ENCODE measurements at places on chromosomes 3 and 15.

DNA sequence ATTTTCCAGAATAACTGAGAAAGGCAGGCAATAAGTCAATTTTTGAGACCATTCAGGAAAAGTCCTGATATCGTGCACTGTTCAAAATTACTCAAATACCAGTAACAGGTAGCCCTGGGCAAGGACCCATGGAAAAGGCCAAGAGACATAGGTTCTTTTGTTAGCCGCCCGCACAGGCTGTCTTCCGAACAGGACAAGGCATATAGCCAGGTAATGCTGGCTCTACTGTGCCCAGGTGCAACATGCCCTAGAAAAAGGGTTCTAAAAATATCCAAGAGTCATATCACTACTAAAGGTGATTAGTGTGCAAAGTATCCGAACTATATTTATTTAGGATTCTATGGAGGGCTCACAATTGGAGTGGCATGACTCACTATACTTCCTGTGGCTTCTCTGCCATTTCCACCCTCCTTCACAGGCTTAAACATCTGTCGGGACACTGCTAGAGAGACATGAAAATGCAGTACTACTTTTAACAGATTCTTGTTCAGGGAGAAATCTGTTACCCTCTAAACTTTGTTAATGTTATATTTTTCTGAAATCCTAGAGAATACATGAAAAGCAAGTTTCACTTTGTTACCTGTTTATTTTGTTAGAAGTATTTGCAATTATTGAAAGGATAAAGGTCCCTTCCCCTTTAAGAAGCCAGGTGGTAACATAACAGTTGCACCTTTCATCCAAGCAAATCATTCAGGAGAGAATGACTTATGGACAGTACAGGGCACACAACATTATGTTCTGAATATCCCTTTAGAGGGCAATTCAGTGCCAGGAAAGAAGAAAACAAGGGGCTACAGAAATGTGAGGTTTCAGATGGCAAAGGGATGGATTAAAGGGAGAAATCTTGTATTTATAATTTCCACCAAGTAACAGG lies 293.3 kb upstream of the THBS1 start:
- DNase-seq: no peak

DNA sequence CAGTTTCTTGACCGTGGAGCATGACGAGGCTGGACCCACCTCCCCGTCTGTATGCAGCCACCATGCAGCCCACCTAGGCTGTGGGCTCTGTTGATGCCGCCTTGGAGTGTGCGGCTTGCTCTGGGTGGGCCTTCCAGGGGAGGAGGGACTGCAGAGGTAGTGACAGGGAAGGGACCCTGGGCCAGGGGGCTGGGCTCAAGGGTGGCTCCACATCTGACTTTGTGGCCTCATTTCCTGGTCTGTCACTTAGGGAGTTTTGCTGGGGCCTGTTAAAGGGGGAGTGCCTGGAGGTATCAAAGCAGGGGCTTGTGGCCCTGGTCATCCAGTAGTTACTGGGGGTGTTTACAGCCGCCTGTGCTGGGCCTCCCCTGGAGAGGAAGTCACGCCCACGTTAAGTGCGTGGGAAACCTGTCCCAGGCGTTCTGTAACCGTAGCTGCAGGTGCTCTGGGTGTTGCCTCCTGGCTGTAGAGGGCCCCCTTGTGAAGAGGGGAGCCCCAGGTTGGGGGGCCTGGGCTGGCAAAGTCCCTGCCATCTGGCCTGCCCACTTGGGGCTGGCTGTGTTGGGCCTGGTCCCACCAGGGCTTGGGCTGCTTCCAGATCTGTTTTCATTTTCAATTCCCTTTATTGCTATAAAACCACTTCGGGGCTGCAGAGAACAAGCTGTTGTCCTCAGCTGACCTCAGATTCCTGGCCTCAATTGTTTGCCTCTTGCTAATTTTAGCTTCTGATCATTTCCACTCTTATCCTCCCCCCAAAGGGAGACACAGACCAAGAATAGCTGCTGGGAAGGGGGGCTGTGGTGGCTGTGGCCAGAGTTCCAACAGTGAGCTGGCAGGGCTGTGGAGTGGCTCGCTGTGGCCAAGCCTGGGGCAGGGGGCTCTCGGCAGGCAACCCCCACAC lies 26.5 kb downstream of the KLF13 start:
- DNase-seq: no peak

DNA sequence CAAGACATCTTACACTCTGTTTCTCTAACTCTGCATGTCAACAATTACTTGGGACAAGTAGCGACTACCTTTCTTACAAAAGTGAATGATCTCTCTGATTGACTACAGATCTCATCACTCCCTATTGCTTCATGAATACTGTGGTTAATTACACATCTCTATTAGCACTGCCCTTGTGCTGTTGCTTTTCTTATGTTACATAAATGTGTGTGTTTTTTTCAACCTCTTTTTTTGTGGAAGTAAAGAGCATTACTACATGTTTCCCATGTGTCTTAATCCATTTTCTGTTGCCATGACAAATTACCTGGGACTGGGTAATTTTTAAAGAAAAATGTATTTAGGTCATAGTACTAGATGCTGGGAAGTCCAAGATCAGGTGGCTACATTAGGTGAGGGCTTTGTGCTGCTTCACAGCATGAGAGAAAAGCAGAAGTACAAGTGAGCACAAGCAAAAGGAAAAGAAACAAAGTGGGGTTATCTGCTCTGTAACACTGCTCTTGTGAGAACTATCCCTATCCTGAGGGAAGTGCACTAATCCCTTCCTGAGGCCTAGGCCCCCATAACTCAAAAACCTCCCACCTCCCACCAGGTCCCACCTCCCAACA lies 298.2 kb upstream of the SATB1 start:
- peak; percentile 55 for DNase-seq

- no peak for DNase-seq
Measured at GRCh38 chr3:55203006-55203405, 275.1 kb upstream of the LRTM1 start.

DNA sequence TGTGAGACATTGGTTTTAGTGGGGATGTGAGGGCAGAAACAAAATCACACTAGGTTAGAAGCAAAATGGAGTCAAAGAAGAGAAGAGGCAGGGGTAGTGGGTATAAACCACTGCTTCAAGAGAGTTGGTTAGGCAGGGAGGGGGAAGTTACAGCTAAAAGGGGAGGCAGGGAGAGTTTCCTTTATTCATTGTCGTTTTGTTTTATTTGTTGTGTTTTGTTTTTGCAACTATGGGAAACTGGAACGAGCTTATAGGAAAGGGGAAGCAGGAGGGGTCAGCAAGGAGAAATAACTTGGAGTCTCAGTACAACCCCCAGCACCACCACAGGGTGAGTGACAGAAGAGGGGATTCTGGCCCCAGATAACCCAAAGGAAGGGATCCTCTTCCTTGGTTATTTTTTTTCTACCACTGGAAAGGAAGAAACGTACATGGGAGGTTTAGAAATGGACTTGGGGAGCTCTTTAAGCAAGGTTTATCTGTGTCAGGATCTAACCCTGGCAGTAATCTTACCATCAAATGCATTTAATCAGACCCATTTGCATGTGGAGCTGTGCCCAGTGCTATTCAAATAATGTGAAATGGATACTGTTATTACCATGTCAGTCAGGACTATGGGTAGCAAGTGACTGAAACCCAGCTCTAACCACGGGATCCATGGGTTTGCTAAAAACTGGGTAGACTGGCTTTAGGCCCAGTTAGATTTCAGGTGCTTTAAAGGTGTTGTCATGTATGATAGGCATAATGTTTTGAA lies 68.7 kb downstream of the CCNL1 start:
- no peak for DNase-seq

- DNase-seq: no peak
Measured at GRCh38 chr15:70579766-70580165, 183.6 kb downstream of the UACA start.

GRCh38 chr15:36432161-36432560 lies 147.3 kb upstream of the CDIN1 start:
- DNase-seq: no peak

- no peak for DNase-seq
Measured at GRCh38 chr3:158712443-158712842, 19.8 kb downstream of the RARRES1 start.

GRCh38 chr15:40558952-40559742 lies 5.7 kb downstream of the CCDC32 start:
- no peak for DNase-seq

Measured in AML-193 (cell line).